ENCODE measurements at places on chromosomes 7 and 10.

- no peak for DNase-seq
Observed at GRCh38 chr10:119496273-119496672, 46.2 kb downstream of the RGS10 start.

DNA sequence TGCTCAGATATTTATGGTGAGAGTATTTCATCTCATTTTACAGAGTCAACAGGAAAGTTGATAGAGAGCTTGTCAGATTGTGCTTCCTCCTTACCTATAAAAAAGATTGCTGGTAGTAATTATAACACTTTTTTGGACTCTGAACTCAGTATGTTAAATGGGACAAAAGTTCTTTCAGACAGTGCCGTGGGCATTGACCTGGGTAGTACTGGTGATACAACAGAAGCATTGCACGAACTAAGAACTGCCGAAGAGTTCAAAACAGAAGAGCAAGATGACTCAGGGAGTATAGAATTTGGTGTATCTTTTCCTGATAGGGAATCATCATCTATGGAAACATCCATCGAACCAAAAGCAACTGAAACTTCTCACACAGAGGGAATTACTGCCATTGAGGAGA lies 58.6 kb downstream of the LOXL4 start:
- no peak for DNase-seq

- DNase-seq: no peak
Observed at GRCh38 chr10:114925587-114926586, 12.1 kb upstream of the TRUB1 start.

DNA sequence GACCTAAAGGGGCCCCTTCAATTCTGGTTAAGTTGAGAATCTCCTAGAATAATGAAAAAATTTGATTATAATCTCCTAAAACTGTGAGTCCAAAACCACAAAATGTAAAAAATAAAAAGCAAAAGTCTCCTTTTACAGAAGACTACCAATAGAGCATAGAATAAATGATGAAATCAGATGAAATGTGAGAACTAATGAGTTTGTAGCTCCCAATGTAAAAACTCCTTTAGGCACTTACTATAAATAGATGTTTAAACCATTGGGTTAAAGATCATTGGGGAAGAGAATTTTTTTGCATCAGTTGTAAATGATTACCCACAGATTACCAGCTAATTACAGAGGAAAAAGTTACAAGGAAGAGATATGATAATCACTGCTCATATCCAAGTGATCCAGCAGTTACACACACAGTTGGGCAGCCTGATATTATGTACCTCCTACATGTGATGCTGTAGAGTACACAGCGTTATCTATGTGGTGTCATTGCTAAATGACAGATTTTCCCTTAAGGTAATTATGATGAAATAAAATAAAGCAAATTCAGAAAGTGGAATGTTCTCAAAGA lies 282.7 kb upstream of the SEMA3D start:
- no peak for DNase-seq

DNA sequence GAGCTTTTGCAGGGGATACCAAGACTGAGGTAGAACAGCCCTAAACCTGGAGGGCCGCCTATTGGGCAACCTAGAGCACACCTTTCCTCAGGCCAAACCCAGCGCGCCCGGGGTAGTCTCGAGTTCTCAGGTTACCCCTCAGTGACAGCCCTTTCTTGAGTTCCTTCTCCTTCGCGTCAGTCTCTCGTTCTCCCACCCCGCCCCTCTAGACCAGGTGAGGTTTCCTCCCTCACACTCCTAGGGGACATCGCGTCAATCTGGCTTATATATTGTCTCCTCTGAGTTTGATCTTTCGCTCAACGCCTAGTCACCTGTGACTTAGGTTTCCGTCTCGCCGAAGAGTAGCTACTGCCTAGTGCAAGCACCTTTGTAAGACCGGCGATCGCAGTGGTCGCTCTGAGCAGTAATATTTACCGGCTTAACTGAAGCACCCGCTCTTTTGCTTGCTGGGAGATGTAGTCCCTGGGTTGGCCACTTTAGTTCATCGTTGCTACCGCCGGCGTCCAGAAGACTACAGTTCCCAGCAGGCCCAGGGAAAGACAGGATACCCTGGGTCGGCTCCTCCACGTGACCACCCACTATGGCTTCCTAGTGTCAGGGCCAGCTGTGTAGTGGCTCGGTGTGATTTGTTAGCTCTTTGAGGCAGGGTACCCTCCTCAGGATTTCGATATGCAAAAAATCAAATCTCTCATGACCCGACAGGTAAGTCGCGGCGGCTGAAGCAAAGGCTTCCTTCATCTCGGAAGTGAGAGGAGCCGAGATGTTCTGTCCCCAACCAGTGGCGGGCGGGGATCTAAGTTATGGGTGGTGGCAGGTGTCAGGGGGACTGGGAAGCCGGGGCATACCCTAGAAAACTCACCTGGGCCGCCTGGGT lies at the start of gene VPS50:
Gene VPS50 (plus strand): TSS at position 568 of the 874 bp plus-strand sequence. CDS start 102 bp downstream, at position 670.
- peak; percentile 96 for DNase-seq

DNA sequence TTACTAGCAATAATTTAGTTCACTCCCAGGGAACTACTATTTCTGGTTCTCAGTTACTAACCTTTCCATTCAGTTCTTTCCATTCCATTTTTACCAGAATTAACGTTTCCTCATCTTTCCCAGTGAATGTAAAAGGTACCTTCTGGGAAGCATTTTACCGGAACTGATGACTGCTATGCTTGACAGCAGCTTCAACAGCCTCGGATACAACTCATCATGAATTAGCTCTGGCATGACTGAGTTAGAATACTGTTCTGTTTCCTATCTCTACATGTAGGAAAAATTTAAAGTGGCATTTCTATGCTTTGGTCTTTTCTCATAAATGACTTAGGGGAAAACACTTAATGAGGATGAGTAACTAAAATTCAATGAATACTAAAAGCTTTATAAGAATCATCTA lies 18.6 kb downstream of the TAS2R41 start:
- DNase-seq: no peak

GRCh38 chr7:133563251-133563650 lies 310.4 kb downstream of the EXOC4 start:
- DNase-seq: no peak

DNA sequence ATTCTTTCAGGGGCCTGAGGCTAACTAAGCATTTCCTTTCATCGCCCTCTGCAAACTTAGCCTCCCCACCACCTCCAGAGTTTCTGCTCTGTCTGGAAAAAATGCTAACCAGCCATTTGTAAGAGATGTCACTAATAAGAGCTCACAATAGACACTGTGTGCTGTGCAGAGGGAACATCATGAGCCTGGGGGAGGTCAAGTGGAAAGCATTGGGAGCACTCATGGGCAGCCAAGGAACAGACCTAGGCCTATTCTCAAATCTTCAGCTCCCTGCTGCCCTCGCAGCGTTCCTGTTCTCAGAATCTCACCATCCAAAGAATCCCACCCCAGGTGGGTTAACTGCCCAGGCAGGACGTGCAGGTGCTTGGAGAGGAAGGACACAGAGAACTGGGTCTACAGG lies 27.1 kb upstream of the GPAM start:
- DNase-seq: no peak

DNA sequence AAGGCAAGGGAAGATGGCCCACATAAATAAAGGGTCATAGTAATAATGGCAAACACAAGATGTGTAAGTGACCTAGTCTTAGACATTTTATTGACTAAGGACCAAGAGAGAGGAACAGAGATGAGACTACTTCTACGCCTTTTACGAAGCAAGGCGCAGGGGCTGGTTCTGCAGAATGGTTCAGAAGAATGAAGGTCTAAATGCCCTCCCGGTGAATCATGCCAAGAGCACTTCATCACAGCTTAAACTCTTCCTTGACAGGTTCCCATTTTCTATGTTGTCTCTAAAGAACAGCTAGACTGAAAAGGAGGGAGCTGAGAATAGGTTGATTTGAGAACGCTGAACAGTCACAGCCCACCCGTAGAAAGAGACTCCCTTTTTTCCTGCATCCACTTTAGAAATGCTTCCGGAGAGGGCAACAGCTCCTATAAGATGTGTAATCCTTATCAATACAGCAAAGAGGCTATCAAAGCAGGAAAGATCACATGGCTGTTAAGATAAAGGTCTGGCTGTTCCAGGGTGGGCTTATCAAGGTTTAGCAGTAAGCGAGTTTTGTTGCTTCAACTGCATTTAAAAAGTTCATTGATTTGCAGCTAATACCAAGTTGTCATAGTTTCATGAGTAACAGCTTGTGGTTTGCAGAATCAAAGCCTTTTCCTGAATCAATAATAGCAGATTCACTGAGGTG lies 93.4 kb upstream of the AUTS2 start:
- DNase-seq: no peak

DNA sequence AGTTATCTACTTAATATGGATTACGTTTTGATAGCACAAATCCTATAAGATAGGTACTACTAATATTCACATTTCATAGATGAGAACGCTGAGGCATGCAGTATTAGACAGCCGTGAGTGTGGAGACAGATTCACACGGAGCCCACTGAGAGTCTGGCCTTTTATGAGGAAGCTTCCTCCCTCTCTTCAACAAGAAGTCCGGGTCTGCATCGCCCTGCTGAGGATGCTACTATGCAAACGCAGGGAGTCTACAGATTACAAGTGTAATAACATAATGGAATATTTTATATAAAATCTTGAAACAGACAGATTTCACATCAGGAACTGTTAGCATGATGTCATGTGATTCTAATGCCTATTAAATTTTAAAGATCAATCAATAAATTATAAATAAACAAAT lies 255.9 kb upstream of the GLI3 start:
- DNase-seq: no peak

- DNase-seq: no peak
Observed at GRCh38 chr10:91051829-91052228, 130.9 kb upstream of the ANKRD1 start.

Data from cardiac septum (tissue), 1 donor.